ENCODE measurements at places on chromosomes 12 and 14.

GRCh38 chr12:116885491-116885890 is 4.2 kb upstream of the HRK start:
- DNase-seq: no peak

DNA sequence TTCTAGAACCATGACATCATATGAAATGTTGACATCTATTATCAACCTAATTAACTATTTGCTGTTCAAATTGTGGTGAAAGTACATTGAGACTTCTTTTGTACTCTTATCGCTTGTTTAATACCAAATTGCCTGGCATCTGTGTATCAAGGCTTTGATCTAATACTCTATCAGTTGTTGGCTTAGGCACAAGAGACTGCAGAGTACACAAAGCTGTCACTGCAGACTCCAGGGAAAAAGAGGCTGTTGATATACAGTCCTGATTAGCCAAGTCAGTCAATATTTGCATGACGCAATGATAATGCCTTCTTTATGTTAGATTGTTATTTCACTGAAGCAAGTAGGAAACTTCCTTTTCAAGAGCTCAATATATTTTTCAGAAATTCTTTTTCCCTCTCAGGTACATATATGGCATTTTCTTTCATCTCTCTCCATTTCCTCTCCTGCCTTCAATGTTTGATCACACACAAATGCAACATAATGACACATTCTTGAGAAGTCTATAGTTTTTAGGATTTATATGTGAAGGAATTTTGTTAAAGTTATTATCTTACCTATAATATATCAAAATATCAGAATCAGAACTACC is 32.3 kb upstream of the PTCSC3 start:
- DNase-seq: no peak

- no peak for DNase-seq
These were observed 39.3 kb downstream of the EPS8 start for GRCh38 chr12:15749937-15750336.

DNA sequence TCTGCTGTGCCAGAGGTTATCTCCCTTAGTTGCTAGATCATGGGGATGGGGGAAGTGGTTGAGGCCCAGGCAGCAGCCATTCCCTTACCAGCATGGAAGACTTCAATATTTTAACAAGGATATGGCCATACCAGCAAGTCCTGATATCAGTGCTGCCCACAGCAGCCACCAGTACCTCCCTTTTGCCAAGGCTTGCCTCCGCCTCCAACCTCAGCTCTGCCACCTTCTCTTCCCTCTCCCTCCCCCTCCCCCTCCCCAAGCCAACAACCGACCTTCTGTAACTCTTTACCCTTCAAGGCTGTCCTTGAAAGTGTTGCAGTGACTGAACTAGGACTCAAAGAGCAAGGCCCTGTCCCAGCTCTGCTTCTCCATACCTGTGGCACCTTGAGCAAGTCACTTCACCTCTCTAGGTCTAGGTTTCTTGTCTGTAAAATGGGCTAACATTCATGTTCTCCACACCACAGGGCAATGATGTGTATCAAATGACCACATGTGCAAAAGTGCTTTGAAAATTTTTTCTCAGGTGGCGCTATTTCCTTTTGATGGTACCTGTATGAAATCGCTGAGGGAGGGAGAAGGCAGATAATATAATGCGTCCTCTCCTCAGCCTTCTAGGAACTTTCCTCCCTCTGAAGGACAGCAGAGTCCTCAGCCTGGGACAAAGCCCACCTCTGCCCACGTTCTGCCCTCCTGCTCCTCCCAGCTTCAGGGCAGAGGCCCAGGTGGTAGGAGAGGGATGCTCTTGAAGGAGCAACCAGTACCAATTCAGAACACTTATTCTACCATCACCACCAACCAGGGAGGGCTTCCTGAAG is 14.7 kb downstream of the PLEKHG6 start:
- DNase-seq: no peak

DNA sequence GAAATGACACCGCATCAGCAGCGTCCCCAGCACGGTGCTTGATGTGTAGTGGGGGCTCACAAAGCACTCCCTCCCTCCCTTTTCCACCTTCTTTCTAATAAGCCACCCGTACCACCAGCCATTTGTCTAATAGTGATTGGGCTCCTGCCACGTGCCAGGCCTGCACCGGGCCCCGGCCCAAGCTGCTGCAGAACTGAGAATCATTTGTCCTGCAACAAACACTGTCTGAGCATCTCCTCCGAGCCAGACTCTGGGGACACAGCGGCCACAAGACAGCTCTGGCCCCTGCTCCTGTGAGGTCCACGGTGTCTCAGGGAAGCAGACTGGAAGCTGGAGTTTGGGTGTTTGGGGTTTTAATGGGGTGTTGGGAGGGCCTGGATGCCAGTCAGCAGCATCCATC is 43.9 kb downstream of the MVK start:
- no peak for DNase-seq

DNA sequence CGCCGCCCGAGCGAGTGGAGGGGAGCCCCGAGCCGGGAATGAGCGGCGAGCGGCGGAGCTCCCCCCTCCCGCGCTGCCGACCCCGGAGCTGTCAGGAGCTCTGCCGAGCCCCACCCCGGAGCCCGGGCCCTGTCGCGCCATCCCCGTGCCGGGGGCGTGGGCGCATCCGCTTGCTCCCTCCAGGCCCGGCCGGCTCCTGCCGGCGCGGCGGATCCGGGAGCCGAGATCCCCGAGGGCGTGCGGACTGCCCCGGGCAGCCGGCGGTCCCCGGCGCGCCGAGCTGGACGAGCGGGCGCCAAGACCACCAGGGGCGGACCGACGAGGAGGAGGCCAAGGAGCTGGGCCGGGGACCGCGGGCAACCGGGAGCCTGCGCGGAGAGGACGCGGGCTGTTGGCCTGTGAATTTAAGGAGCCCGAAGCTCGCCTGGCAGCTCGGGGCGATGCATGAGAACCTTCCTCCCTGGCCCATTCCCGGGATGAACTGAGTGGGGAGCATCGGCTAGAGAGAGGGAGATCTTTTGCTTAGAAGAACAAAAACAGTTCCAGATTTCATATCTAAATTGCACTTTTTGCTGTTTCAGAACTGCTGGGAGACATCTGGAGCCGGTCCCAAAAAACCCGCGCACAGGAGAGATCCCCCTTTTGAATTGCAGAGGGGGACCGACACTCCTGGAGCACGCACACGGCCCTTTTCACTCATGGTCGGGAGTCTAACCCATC is 2.0 kb downstream of the PTHLH start:
- no peak for DNase-seq

GRCh38 chr12:67884596-67884995 is 104.7 kb upstream of the IFNG-AS1 start:
- DNase-seq: no peak

- no peak for DNase-seq
These were observed 23.5 kb upstream of the PTPRB start for GRCh38 chr12:70660620-70661219.

GRCh38 chr12:62689042-62689839 is 222.6 kb downstream of the MON2 start:
- no peak for DNase-seq

DNA sequence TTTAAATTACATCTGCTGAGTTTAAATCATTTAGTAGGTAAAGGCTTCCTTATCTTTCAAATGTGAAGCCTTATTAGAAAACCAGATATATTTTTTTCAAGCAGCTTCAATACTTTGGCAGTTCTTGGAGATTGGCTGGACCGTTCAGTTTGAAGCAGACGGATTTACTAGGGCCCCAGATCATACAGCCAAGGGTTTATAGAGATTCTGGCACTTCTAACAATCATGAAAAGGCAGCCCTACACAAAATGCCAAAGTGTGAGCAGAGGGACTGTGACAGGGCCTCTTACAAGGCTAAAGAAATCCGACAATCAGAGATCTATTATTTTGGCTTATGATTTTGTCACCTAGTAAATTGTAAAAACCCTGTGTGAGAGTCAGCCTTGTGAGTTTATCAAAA is 162.8 kb upstream of the SLC38A2 start:
- no peak for DNase-seq

DNA sequence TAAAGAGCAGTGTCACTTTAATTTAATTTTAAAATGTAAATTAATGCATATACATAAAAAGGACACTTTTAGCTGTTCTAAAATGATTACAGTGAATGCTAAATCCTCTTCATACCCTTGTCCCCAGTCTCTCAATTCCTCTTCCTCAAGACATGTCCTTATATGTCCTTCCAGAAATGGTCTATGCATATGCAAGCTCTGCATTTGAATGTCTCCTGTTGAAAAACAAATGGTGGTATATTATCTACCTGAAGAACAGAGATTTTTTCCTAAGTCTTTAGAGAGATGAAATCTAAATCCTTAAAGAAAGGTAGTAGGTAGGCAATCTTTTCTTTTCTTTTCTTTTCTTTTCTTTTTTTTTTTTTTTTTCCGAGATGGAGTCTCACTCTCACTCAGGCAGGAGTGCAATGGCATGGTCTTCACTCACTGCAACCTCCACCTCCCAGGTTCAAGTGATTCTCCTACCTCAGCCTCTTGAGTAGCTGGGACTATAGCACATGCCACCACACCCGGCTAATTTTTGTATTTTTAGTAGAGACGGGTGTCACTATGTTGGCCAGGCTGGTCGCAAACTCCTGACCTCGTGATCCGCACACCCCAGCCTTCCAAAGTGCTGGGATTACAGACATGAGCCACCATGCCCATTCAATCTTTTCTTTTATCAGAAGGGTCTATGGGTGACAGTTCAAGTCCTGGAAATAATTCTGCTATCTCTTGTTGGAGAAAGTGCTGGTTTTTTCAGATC is 180.5 kb downstream of the PRKCH start:
- no peak for DNase-seq

DNA sequence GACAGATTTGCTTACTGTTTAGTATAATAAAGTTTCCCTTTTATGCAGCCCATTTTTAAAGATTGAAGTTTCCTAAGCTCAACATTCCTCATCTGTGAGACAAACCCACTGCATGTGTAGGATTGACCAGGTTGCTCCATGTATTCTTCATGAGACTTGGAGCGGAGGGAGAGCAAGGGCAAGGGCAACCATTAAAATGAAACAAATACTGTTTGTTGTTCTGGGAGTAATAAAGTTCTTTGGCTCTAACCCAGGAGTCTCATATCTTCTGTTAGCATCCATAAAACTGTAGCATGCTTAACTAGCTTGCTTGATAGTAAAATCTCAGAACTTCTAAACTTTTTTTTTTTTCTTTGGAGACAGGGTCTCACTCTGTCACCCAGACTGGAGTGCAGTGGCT is 74.2 kb downstream of the NTS start:
- no peak for DNase-seq

DNA sequence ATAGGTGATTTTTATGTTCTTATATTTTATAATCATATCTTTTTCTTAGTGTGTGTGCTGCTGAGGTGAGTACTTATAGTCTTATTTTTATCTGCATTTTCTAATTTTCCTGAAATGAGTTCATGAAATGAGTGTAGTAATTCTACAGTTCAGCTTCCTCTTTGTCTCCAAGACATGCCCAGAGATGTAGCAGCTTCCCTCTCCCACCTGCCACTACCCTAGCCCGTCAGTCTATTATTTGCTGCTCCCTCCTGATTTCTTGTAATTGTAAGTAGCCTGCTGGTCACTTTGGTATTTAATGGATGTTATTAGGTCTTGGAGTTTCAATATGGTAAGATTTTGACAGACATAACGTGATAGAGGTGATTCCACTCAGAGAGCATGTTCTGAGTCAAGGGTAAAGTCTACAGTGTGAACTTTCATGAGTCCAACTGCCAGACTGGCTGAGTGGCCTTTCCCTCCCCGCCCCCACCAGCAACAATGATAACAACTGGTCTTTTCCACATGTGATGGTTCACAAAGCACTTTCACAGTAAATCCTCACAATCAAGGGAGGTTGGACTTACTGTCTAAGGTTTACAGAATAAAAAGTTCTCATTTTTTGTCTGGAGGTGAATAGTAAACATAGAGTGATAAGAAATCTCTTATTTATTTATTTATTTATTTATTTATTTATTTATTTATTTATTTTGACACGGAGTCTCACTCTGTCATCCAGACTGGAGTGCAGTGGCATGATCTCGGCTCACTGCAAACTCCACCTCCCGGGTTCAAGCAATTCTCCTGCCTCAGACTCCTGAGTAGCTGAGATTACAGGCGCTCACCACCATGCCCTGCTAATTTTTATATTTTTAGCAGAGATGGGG is 4.2 kb upstream of the RIPK3 start:
- DNase-seq: no peak

- DNase-seq: no peak
These were observed 3.0 kb upstream of the GARIN2 start for GRCh38 chr14:67186172-67186768.
